ENCODE measurements at places on chromosomes 12 and 14.
A peak's percentile ranks its signal among the peaks of the same experiment; 100 is the strongest.

DNA sequence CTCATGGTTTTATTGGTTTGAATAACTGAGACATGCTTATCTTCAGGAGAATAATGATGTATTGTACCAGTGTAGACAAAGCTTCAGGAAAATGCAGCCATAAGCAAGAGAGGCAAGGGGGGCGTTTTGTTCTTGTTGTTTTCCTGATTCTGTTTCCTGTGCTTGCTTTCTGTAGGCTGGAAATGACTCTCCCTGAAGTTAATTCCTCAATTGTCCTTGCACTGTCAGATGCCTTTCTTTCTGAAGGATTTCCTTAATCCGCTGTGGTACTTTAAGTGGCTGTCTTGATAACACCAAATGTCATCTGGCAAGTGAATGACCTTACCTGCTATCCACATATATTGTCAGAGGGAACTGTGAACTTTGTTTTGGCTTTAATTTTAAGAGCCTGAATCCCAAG is 220.0 kb downstream of the NEDD1 start:
- DNase-seq = no peak

GRCh38 chr12:121505513-121505912 is 75.3 kb downstream of the KDM2B start:
- DNase-seq = no peak

- DNase-seq = no peak
These were observed 7.5 kb downstream of the HEBP1 start for GRCh38 chr12:12992418-12993130.

DNA sequence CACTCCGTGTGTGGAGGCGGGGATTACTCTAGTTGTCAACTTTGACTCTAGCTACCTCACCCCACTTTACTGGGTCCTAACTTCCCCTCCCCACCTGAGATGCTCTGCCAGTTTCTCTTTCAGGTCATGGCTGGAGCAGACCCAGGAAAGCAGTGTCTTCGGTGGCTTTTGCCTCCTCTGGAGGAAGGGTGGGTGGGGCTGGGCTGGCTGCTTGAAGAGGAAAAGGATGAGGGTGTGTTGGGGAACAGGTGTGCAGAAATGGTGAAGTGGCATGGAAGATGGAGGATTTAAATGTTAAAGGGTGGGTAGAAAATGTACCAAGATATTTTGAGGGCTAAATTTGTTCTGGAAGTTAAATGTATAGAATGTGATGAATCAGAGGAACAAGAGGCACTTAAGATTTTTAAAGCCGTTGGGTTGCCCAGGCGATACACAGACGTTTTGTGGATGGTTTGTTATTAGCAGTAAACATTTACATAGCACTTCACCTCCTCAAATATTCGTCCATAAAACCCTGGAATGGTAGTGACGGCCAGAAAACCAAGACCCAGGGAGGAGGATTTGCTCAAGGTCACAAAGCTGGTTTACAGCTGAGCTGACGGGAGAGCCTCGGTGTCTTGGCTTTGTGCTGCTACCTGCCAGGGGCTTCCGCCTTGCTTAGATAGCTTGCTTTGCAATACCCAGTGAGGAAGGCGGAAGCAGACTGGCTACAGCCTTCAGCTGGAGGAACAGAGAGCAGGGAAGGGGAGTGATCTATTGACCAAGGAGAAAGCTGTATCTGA is 72.2 kb upstream of the PRMT8 start:
- no peak for DNase-seq

GRCh38 chr12:94495445-94496115 is 35.9 kb upstream of the CEP83 start:
- DNase-seq = no peak

DNA sequence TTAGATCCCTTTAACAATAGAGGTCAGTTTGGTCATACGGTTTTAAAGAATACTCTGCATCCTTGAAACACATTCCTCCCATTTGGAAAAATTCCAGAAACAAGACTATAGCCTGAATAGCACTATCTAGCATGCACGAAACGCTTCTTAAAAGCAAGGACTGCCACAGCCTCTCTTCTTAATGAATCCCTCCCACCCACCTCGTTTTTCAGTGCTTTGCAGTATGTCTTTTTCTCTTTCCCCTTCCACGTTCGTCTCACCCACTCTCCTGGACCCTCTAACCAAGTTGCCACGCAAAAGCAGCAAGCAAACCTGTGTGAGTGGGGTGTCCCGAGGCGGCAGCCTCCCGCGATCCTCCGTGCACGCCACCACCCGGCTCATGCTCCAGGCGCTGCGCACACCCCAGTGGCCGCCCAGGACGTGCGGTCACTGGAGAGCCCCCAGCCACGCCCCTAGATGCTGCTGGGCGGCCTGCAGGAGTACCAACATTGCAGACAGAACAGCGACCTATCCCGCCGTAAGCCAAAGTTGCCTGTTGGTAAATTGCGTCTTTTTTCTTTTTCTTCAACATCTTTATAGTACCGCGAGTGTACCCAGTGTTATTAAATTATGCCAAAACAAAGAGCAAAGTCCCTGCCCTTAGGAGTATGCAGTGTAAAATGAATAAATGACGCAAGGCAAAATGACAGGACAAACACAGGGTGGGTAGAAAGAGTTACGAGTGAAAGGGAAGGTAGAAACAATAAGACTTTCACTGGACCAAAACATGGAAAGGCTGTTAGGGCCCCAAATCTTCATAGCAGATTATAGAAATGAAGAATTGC is at the start of gene SLC38A4:
TSS of gene SLC38A4 (minus strand) at position 407 of the 824 bp plus-strand sequence. CDS start 32,926 bp downstream, outside the sequence.
- DNase-seq = no peak

- no peak for DNase-seq
These were observed 14.3 kb downstream of the NECAP1 start for GRCh38 chr12:8096281-8096915.

GRCh38 chr12:70722584-70723343 is 85.5 kb upstream of the PTPRB start:
- DNase-seq = peak; percentile 9

- DNase-seq = no peak
These were observed 23.0 kb upstream of the ATP2B1 start for GRCh38 chr12:89731614-89732013.
